Activated gamma-delta T cell treated with anti-CD3 and anti-CD28 coated beads, Interleukin-2, amount 50 U/mL, for 16 hours (primary cell): ENCODE measurements at places on chromosomes 7 and 10.

DNA sequence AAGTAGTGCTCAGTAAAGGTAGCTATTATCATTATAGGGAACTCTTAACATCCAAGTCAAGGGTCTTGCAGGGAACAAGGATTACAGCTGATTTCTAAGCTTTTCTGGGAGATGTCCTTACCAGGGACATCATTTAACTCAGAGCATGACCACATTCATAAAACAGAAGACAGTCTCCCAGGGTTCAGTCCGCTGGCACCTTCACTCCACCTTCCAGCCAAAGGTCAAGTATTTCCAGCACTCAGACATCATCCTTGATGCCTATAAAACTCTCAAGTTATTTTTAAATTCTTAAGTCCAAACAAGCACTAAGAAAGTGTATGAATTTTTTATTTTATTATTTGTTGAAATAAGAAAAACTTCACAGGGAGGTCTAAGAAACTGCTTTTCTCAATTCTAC, 119.7 kb upstream of the KMT2E start:
- no peak for DNase-seq

DNA sequence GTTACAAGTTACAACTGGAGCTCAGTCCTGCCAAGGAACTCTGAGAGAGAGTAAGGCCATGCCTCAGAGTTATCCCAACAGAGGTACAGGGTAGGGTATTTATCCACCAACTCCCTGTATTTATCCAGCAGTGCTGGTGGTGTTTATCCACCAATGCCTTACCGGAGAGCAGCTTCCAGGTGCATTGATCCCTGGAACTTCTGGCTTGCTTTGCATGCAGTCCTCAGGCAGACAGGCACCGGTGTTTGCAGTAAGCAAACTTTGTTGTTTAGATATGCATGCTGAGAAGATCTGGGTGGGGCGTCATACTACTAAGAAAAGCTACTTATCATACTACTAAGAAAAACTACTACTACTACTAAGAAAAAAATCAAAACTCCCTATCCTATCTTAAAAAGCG, 92.4 kb downstream of the CYP26A1 start:
- DNase-seq: no peak

DNA sequence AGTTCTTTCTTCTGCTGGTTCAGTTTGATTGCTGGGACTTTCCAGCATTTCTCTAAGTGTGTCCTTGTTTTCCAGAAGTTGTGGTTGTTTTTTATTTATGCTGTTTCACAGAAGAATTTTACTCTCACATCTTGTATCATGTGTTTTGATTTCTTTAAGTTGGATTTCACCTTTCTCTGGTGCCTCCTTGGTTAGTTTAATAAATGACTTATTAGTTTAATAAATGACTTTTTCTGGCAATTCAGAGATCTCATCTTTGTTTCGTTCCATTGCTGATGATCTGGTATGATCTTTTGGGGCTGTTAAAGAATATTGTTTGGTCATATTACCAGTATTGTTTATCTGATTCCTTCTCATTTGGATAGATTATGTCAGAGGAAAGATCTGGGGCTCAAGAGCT, 59.8 kb upstream of the CYP2C9 start:
- no peak for DNase-seq

GRCh38 chr7:25379351-25380300, 151.3 kb upstream of the NPVF start:
- no peak for DNase-seq

- no peak for DNase-seq
These were observed 9.2 kb downstream of the IKZF5 start for GRCh38 chr10:122999347-122999746.

GRCh38 chr7:118040562-118040961, 143.4 kb upstream of the LSM8 start:
- no peak for DNase-seq

DNA sequence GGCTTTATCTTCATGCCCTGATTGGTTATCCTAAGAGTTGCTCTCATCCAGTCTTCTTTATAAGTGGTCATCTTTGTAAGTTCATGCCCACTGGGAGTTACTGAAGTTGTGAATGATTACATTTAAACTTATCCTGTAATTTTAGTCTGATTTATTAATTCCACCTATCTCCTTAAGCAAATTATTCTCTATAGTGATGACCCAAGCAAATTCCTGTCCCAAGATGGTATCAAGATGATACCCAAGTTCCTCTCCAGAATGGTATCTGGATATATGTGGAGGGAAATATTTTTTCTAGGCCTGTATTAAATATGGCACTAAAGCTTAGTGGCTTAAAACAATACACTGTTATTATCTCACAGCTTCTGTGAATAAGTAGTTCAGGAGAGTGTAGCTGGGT, 22.6 kb upstream of the VOPP1 start:
- DNase-seq: no peak

- DNase-seq: no peak
These were observed 77.4 kb downstream of the WDR37 start for GRCh38 chr10:1133495-1134045.

DNA sequence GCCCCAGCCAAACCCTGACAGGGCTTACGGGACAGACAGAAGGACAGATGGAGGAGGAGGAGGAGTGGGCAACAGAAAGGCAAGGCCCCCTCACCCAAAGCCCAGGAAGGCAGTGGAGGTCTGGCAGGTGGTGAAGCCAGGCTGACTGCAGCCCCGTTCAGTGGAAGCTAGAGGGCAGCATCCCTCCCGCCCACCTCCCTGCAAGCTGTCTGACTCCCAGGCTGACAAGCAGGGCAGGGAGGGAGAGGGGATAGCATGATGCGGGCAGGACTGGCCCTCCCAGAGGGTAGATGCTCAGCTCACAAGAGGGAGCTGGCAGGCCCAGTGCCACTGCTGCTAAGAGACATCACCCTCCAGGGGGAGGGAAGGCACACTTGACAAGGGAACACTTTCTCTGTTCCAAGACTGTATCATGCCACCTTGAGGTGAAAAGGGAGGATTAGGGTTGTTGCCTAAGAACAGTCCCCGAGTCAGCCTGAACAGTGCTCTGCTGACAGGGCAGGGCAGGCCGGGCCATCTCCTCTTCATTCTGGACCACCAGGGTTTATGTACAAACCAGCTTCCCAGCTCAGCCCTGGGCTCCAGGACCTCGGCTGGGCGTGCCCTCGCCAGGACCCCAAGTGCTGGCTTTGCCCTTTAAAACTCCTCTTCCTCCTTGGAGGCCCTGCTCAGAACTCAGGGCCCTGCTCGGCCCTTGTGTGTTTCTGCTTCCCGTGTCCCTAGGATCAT, 61.8 kb downstream of the RASGEF1A start:
- peak; percentile 29 for DNase-seq

DNA sequence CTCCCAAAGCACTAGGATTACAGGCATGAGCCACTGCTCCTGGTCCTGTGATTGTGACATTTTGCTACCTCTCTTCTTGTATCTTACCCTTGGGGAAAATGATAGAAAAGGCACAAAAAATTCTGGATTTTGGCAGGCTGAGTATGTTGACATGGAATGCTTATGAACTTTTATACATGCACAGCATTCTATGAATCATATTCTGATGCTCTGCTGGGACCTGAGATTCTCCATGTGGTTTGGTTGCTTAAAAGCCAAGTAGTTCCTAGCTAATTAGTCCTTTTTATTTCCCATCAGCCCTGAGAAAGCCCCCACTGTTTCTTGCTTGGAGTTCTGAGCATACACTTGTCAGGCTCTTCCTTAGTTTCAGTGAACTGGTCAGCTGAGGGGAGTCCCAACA, 8.3 kb upstream of the KAZALD1 start:
- no peak for DNase-seq

DNA sequence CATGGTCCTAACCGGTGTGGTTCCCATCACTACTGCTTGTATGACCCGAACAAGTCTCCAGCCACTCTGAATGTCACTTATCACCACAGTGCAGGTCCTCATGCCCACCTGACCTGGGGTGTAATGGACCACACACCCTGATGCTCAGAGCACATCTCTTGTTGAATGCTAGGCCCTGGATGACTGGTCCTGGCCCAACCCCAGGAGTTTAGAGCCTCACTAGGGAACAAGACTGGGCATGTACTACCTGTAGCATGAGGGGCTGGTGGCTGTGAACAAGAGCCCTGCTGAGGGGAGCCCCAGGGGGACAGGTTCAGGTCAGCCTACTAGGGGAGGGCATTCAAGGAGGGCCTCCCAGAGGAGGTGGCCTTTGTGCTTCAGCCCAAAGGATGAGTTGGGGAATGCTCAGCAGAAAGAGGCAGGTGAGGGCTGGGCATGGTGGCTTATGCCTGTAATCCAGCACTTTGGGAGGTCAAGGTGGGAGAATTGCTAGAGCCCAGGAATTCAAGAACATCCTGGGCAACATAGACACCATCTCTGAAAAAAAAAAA, 31.2 kb downstream of the ZMIZ1 start:
- no peak for DNase-seq

- no peak for DNase-seq
These were observed 751 bp downstream of the PAX2 start for GRCh38 chr10:100745882-100746783.

DNA sequence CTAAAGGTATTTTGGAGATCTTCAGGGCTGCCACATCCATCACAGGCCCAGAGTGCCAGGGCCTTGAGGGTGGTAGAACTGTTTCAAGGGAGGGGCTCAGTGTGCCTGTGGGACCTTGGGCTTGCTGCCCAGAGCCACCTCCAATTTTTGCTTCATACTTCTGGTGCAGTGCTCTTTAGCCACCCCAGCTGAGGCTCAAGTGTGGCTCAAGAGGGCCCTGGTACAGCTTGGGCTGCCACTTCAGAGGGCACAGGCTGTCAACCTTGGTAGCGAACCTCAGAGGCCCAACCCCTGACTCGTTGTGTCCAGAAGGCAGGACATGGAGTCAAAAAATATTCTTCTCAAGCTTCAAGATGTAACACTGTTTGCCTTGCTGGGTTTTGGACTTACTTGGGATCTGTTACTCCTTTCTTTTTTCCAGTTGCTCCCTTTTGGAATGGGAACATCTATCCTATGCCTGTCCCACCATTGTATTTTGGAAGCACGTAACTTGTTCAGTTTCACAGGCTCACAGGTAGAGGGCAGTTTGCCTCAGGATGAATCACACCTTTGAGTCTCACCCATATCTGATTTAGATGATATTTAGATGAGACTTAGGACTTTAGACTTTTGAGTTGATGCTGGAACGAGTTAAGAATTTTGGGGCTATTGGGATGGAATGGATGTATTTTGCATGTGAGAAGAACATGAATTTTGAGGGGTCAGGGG, 224.8 kb downstream of the RPS24 start:
- DNase-seq: no peak

DNA sequence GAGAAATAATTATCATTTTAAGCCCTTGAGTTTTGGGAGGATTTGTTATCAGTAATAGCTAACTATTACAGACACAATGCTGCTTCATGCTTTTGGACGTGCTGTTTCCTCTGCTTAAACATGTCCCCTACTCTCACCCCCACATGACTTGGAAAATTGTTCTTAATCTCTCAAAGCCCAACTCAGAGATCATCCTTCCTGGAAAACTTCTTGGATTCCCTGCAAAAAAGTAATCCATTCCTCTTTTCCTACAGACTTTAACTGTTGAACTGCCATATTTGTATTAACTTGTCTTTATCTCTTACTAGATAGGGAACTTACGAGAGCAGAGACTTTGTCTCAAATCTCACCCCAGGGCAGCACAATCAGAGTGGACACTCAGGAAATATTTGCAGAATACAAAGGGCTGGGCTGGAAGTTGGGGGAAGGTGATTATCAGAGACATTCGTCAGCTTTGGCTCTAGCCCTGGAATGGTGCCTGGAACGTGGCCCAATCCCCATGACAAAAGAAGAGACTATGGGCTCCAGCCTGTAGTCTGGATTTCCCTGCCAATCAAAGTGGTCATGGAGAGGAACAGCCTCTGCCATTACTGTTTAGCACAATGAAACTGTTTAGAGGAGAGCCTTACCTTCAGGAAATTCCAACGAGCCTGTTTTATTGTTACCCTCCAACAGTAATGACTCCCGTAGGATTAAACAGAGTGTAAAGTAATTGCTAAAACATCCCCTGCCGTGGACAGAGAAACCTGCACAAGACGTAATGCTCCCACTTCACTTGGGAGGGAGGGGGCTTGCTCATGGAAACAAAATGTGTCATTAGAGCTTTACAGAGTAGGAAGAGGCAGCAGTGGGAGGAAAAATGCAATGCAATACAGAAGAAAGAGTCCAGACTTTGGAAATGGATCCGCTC, 140.4 kb upstream of the AUTS2 start:
- DNase-seq: no peak

- DNase-seq: no peak
These were observed 269.1 kb downstream of the NEBL start for GRCh38 chr10:20627946-20628507.

DNA sequence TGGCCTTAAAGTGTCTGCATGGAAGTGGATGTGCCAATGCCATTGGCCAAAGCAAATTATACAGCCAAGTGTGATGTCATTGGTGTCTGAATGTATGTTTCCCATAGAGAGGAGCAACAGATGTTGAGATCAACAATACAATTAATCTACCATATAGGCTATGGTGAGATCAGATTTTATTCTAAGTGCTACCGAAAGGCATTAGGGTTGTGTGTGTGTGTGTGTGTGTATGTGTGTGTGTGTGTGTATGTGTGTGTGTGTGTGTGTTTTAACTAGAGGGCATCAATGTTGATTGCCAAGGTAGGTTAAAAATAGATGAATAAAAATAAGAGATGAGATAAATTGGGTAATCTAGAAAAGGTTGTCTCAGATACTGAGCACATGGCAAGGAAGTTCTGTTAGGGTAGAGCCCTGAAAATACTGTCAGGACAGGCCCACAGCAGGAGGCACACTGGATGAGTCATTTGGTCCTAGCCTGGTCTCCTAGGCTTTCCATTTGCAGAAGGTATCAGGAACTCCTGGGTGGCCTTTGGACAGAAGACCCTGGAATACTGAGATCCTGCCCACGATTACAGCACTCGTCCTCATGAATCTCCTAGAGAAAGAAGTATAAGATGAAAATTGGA, 446.0 kb upstream of the PODXL start:
- no peak for DNase-seq

GRCh38 chr7:22651534-22652243, 75.3 kb upstream of the IL6 start:
- no peak for DNase-seq

GRCh38 chr7:136016649-136017395, 39.7 kb upstream of the MTPN start:
- no peak for DNase-seq

GRCh38 chr7:117385363-117386109, 41.8 kb downstream of the ASZ1 start:
- no peak for DNase-seq
